ENCODE measurements at places on chromosomes 12 and 14.

DNA sequence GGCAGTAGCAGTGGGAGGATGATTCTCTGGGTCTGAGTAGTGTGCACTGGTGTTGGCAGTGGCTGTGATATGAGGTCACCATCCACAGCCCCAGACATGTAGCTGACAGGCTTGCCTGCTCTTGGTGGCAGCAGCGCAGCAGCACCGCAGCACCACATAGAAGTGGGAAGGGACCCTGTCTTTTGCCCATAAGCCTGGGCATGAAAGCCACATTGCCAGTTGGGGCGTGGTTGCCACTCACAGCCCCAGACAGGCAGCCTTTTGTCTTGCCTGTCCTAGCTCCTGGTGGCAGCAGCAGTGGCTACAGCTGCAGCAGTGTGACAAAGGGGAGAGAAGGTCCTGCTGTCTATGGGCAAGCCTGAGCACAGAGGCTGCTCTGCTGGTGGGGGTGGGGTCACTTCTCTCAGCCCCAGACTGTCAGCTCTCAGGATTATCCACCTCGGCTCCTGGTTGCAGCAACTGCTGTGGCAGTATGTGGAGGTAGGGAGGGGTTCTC lies 71.5 kb downstream of the BRMS1L start:
- no peak for DNase-seq

DNA sequence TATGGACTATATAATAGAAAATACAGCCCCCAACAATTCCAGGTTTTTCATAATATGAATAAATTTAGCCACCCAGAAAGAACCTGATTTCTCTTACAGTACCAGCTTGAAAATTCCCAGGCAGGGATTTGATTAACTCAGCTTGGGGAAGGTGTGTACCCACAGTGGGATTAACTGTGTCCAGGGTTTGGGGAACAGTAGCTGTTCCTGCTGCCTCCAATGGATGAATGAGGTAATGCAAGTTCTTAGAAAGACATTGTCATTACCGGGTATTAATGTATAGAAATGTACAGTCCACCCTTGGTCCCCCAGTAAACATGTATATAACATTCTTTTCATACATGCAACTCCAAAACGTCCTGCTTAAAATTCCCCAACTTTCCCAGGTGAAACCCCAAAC lies 115.6 kb downstream of the LRIG3 start:
- no peak for DNase-seq

GRCh38 chr12:97645726-97646125 lies 183.1 kb downstream of the RMST start:
- DNase-seq = no peak

GRCh38 chr12:117872546-117873169 lies 96.1 kb downstream of the KSR2 start:
- no peak for DNase-seq

GRCh38 chr12:92581604-92582003 lies 121.2 kb upstream of the PLEKHG7 start:
- no peak for DNase-seq

DNA sequence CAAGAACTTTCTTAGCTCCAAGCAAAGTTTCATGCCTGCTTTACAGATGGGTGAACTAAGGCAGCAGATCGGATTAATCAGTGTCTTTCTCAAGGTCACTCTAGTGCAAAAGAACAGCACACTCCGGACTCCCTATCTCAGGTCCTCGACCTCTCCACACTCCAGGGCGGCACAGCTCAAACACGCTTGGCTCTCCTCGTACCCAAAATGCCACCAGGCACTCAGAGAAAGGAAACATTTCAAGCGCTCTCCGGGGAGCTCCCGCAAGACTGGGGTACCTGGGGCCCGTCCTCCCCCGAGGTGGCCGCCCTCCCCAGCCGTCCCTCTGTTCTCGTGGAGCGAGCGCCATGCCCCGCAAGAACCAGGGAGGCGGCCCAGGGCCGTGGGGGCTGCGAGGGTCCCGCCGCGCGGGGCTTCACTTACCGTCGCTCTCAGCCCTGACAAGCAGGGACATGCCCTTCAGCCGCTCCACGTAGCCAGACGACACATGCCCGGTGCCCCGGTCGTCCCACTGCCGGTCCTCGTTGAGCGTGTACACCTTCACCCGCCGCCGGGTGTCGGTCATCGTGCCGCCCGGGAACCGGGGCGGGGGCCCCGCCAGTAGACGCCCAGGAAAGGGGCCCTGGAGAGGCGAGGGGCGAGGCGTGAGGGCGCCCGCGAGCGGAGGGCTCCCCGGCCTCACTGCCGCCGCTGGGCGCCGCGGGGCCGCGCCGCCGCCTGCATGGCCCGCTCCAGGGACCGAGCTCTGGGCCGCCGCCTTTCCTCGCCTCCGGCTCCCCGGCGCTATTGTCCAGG lies 830 bp downstream of the PPP4R3A start:
- DNase-seq = peak; percentile 15

GRCh38 chr12:22038734-22039133 lies 7.3 kb upstream of the CMAS start:
- no peak for DNase-seq

DNA sequence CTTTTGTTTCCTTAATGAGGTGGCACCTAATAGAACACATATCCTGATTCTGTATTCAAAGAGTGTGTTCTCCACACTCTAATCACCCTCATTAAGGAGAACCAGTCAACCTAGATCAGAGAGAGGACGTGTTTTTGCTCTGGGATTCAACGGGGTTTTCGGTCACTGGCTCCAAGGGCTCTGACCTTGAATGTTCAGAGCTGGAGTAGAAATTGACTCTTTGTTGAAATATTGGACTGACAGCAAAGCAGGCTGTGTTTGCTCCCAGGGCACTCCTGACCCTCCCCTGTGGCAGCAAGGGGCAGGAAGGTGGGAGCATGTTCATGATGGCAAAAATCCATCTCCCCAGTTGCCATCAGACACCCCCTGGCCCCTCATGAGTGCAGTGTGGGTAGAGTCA lies 1193.0 kb downstream of the AACS start:
- DNase-seq = no peak

DNA sequence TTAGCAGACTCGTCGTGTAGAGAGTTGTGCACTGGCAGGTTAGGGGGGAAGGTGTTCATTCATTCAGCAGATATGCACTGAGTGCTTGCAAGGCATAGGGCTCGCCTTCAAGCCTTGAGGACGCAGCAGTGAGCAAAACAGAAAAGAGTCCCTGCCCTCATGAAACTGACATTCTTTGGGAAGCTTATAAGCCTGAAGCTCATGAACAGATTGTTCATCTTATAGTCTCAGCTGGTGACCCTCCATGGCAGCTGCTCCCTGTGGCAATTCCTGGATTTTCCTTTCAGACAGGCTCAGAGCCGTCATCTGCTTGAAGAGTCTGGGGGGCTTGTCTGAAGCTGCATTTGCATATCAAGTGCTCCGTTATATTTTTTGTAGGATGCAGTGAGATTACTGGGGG lies 148.4 kb downstream of the PRKCH start:
- DNase-seq = no peak

GRCh38 chr12:49705479-49706134 lies 1.6 kb downstream of the FMNL3 start:
- peak; percentile 17 for DNase-seq

- DNase-seq = no peak
Observed at GRCh38 chr14:65329911-65330310, 82.6 kb upstream of the FUT8 start.

- DNase-seq = no peak
Observed at GRCh38 chr12:13205809-13206559, 9.5 kb downstream of the EMP1 start.
